ENCODE measurements at places on chromosomes 5 and 9. TPM values are rescaled to one million over a fixed set of nuclear protein-coding genes. Genes with fewer than 3 reads are reported as not detected.

The FOXD4L5 gene
- not detected for total RNA-seq

The TMEM252 gene
- not detected for total RNA-seq

The GPX3 gene
- not detected for total RNA-seq

The LCN2 gene
- total RNA-seq, result not detected

The THBS4 gene
- not detected for total RNA-seq

The ELAVL2 gene
- total RNA-seq, result not detected

The IER5L gene
- total RNA-seq, result 25.1 TPM

The NSMF gene
- 87.2 TPM for total RNA-seq

The SHISAL2B gene
- total RNA-seq, result not detected

The PLGRKT gene
- total RNA-seq, result 12.8 TPM

The OTP gene
- not detected for total RNA-seq

The SIT1 gene
- total RNA-seq, result 11.6 TPM

The LCN15 gene
- total RNA-seq, result not detected

The UIMC1 gene
- total RNA-seq, result 52.8 TPM

The NRARP gene
- total RNA-seq, result 1.00 TPM

The CDO1 gene
- total RNA-seq, result not detected

- peak; percentile 70 for DNase-seq
Measured at GRCh38 chr9:126471084-126471624, 142.6 kb upstream of the LMX1B start.

DNA sequence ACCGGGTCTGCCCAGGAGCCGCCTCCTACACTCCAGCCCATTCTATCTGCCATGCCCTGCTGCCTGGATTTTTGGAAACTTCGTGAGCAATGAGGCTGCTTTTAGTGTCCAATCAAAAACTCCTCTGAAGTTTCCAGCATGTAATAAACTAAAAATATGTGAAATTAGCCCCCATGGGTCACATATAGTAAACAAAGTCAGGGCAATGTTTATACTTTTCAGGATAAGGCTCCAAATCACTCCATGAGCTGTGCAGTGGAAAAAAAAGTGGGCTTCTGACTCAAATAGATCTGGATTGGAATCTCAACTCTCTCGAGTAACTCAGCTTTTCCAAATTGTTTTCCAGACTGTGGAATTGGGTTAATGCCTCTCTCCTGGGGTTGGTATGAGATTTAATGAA, 68.2 kb downstream of the PIK3R1 start:
- no peak for DNase-seq

DNA sequence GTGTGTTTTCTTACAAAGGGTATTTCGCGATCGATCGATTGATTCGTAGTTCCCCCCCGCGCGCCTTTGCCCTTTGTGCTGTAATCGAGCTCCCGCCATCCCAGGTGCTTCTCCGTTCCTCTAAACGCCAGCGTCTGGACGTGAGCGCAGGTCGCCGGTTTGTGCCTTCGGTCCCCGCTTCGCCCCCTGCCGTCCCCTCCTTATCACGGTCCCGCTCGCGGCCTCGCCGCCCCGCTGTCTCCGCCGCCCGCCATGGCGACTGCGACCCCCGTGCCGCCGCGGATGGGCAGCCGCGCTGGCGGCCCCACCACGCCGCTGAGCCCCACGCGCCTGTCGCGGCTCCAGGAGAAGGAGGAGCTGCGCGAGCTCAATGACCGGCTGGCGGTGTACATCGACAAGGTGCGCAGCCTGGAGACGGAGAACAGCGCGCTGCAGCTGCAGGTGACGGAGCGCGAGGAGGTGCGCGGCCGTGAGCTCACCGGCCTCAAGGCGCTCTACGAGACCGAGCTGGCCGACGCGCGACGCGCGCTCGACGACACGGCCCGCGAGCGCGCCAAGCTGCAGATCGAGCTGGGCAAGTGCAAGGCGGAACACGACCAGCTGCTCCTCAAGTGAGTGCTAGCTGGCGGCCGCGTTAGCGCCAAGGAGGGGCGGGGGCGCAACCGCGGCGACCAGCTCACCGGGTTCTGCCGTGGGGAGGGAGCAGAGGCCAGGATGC, 480 bp downstream of the LMNB1 start:
- DNase-seq, result peak; percentile 85

DNA sequence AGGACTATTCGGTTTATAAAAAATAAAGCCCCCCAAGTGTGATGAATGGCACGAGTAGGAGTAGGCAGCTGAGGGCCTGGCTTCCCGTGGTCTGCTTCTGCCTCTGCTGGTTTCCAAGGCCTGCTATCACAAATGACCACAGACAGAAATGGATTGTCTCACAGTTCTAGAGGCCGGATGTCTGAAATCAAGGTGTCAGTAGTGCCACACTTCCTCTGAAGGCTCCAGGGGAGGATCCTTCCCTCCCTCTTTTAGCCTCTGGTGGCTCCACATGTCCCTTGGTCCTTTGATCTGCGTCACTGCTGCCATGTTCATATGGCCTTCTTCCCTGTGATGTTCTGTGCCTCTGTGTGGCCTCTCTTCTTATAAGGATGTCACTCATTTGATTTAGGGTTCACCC, 15.1 kb downstream of the PRKACG start:
- DNase-seq, result no peak

DNA sequence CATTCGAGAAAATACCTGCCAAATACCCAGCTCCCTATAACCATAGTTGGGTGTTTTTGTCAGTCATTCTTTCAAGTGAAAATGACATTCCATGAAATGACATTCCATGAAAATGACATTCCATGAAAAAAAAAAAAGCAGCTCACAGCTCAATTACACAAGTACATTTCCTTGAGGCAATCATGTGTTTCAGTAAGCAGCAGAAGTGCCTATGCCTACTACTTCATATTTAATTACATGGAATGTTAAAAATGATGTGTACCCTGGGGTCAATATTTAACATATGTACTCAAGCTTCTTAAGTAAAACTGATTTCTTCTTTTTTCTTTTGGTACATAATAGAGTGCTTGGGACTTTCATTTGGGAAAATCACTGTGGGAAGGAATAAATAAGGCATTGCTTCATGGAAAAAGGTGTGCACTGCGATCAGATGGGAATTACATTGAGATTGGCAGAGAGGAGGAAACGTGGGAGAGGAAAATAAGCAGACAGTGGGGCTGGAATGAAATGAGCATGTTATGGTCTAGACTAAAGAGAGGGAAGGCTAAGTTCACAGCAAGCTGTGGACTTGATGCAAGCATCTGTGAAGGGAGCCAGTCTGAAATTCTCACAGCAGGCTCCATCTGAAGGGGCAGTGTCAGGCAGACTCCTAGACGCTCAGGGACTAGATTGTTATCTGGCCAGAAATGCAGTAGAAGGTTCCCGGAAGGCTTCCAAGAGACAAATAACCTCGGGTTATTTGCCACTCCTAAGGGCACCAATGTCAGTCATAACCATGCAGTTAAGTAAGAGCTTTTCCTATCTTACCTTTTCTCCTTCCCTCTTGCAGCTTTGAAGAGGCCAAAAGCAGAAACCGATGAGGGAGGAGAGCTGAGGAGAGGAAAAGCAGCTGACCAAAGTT, 15.2 kb upstream of the SPATA9 start:
- DNase-seq, result no peak

- no peak for DNase-seq
Measured at GRCh38 chr5:127111112-127111511, 37.8 kb upstream of the C5orf63 start.

- DNase-seq, result no peak
Measured at GRCh38 chr5:172647352-172648012, 6.4 kb downstream of the NEURL1B start.

- DNase-seq, result no peak
Measured at GRCh38 chr9:26687421-26687820, 205.2 kb downstream of the CAAP1 start.

DNA sequence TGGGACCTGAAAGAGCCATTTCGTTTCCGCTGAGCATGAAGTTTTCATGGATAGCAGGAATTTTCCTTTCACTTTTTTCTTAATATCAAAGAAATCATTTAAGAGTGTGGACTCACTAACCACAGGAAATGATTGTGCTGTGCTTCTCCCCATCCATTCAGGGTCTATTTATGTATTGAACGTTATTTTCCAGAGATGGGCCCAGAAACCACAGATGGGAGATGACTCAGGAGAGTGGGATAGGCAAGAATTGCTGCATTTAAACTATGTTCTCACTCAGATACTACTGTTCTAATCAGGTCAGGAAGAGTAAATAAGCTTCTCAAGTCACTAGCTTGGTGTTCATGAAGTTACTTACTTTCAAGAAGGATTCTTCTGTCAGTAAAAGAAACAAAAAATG, 763.8 kb downstream of the DTWD2 start:
- no peak for DNase-seq

GRCh38 chr5:51806677-51807076, 423.4 kb downstream of the ISL1 start:
- DNase-seq, result no peak

DNA sequence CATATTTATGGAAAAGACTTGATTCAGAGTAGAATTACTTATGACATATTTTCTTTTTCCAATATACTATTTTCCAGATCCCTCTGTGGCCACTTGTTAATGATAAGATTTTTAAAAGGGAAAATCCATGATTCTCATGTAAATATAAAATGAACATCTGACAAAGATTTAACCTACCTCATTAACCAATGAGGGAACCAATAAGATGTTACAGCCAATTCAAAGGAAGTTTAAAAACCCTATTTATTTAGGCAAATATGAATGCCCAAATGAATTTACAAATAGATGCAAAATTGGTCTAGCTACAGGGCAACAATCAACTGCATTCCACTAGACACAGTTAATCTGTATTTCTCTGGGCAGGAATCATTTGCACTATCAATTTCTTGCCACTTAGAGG, 226.8 kb downstream of the ADAMTSL1 start:
- no peak for DNase-seq

DNA sequence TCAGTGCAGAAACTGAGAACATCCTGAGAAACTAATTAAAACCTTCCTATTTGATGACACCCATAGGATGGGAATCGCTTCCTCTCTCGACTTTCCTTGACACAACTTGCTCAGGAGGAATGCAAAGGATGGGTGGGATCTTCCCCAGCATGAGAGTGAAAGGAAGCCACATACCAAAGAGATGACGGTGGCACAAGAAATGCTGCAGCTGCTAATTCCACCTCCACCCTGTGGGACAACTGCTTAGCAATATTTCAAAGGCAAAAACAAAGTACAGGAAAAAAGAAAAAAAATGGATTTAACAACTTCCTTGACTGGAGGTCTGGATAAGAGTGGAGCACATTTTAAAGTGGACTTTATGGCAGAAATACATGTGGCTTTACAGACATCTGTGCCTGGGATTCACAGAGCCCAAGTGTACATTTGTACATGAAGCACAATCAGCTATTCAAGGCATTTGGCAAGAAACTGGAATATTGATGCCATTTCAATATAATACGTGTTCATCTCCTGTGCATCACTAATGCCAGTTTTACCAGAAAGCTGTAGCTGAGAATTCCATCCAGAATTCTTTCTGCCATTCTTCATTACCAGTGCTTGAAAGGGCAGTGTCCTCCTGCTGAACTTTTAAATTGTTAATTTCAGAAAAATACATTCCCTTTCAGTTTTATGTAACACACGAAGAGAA, 359.2 kb upstream of the ACTBL2 start:
- no peak for DNase-seq

DNA sequence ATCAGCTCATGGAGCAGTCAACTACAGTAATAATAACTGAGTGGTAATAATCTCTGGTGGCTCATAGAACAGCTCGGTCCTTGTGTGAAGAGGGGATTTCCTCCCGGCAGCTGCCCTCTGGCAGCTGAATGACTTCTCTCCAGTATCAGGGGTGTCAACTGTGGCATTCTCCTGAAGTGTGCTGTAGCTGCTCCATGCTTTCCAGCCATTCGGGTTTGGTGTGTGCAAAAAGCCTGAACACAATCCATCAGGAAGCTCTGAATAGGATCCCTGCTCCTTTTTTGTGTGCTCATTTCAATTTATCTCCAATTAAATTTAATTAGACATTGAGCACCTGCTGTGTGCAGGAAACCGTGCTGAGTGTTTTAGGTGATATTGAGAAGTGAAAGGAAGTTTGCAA, 59.8 kb upstream of the BARX1 start:
- DNase-seq, result no peak

DNA sequence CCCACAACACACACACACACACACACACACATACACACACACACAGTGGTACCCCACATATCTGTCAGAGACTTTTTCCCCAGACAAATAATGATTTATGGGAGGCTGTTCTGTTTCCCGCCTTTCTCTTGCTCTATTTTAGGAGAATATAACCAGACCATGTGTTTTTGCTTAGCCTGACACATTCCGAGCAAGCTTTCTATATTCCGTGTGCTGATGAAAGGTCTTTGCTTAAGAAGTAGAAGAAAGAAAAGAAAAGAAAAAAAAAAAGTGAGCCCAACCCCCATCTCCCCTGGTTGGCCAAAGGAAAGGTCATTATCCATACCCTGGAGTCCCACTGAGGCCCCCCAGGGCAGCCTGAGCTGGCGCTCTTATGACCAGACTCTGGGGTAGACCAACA, 338.6 kb downstream of the SLIT3 start:
- no peak for DNase-seq

GRCh38 chr9:14350349-14350728, 36.4 kb upstream of the NFIB start:
- DNase-seq, result no peak

GRCh38 chr5:22892441-22892840, 39.3 kb upstream of the CDH12 start:
- DNase-seq, result no peak

GRCh38 chr5:74889523-74890105, 23.4 kb upstream of the FAM169A start:
- DNase-seq, result peak; percentile 34

- no peak for DNase-seq
Measured at GRCh38 chr5:127353327-127353726, 62.7 kb downstream of the MEGF10 start.

DNA sequence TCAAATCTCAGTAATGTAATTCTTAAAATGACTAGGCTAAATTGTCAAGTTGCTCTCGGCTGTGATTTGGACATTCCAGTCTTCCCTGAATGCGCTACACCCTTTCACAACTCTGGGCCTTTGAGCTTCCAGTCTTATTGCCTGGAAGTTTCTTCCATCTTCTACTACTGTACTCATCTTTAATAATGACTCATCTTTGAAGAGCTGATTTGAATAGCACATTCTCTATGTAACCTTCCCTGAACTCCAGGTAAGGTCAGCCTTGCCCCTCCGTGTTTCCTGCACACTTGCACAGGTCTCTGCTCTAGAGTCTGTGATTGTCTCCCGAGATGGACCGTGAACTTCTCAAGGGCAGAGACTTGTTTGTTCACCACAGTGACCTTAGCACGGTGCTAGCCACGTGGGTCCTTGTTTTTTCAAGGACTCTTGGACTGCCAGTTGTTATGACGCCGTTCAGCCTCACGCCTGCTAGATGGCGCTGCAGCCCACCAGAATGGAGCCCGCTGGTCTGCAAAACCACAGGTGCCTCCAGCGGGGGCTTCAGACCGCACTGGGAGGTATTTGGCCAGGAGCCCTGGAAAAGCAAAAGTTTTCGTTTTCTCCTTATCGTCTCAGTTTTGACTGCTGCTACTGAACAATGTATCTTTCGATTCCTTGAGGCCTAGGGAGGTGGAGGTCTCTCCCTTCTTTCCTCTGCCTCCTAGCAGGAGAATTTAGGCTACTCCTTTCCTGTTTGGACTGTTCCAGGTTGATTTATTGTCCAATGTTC, 44.4 kb downstream of the SEC61B start:
- DNase-seq, result peak; percentile 71

- DNase-seq, result no peak
Measured at GRCh38 chr9:136357202-136357725, 6.3 kb downstream of the DNLZ start.

GRCh38 chr9:92435263-92435662, 11.0 kb upstream of the OMD start:
- no peak for DNase-seq

All from CD8-positive, alpha-beta T cell (primary cell).